Left cardiac atrium (tissue), 4 donors: ENCODE measurements at places on chromosomes 3 and 15.

DNA sequence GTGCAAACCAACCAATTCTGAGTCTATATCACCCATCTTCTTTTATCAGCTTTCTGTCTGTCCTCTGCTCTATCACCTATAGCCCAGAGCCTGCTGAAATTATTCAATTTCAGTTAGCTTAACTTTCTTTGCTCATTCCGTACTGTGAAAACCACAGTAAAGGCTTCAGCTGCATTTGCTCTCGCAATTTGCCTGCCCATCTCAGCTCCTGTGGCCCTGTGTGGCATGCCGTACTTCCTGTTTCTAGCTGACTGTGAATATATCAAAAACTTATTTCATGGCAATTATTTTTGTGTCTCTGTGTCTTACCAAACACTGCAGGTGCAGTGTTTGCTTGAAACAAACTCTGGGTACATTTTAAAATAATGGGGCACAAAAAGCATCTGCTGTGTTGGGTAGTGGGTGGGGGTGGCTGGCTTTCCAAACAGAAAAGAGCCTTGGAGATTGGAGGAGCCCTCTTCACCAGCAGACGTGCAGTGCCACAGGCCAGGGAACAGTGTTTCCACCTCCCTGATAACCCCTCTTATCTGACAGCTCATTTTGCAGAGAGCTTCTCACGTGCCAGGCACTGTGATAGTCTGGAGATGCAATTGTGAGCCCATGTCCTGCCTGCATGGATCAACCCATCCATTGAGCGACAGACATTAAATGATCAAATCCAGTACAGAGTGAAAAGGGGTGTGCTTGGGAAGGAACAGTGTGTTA is 45.2 kb downstream of the GASK1A start:
- DNase-seq: no peak

GRCh38 chr3:184552296-184552695 is 9.3 kb upstream of the EPHB3 start:
- DNase-seq: no peak

- DNase-seq: no peak
These were observed 188.4 kb upstream of the ICE2 start for GRCh38 chr15:60667190-60667868.

DNA sequence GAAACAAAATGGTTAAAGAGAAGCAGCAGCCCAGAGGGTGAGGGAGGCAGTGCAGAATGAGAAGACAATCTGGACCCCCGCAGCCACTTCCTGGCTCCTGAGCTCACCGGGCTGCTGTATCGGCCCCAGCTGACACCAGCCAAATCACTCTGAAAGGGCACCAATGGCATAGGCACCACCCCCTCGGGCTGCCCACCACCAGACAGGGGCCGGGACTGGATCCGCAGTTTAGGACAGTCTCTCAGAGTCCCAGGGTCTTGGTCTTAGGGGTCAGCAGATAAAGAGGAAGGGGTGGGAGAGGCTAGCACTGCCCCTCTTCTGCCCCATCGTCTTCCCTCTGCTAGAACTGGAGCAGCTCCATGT is 17.9 kb upstream of the EHD4 start:
- no peak for DNase-seq

DNA sequence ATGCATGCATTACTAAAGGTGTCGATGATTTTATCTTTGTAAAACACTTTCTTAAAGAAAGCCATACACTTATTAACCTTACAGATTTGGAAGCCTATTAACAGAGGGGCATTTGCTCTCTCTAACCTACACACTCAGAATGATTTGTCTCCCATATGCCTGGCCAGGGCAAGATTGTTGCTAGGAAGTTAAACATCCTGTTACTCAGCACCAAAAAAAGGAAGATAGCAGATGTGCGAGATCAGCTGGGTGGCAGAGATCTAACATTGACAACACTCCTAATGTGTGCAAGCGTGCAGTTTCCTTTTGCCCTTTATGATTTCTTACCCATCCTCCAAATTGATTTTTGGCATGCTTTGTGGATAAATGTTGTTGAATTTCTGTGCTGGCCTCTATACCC is 73.9 kb upstream of the TMEM108 start:
- DNase-seq: no peak

DNA sequence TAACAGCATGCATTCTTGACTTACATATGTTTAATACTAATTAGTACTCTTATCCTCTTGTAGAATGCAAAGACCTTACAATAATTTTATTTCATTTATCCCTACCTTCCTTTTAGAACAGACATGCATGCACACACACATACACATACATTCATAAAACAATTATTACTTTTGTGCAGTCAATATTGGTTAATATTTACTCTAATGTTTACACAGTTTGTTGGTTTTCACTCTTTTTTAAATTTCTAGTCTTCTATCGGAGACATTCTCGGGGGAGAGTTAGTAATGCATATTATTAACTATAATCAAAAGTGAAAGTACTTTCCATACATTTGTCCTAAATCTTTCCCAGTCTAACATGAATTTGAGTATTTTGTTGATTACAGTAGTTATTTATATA is 317.7 kb upstream of the DPH6 start:
- no peak for DNase-seq

DNA sequence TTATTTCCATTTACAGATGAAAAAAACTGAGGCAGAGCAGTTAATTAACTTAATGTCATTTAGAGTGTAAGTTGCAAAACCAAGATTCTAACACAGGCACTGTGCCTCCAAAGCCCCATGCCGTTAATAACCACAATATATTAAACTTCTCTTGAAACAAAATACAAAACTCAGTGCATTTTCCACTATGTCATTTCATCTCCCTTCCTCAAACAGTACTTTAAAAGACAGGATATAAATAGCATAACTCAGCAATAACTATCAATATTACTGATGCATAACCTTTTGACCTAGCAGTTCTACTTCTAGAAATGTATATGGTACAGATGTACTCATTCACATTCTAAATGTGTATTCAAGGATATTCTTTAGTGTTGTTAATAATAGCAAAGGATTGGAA is 5.1 kb upstream of the TASOR start:
- DNase-seq: no peak

GRCh38 chr15:97350813-97351212 is 609.7 kb upstream of the ARRDC4 start:
- DNase-seq: no peak

- no peak for DNase-seq
These were observed 31.2 kb downstream of the PLA1A start for GRCh38 chr3:119628816-119629445.

DNA sequence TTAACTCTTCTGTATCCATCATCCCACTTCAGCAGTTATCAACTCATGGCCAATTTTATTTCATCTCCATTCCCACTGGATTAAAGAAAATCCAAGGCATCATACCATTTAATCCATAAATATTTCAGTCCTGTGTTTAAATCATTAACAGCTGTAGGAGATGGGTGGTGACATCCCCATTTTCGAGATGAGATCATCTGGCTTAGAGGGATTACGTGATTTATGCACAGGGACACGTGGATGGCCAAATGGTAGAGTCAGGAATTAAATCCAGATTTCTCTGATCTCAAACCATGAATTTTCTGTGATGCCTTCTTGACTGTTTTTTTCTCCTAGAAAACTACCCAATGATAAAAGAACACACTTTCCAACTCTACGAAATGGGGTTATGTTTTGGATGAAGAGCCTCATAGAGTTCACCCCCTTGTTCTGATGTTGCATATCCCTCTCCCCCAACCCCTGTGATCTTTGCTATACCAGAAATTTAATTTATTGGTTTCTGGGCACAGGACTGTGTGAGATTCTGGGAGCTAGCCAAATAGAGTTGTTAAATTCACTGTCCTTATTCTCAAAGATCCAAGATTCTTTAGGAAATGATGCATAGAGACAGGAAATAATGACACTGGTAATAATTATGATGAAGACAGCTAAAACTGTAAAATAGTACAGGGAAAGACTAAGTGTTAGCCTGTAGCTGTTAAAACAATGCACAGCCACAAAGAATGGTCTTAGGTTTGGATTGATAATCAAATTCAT is 7.4 kb downstream of the ZNF589 start:
- no peak for DNase-seq

- no peak for DNase-seq
These were observed 1.6 kb downstream of the SERP1 start for GRCh38 chr3:150544726-150545125.

DNA sequence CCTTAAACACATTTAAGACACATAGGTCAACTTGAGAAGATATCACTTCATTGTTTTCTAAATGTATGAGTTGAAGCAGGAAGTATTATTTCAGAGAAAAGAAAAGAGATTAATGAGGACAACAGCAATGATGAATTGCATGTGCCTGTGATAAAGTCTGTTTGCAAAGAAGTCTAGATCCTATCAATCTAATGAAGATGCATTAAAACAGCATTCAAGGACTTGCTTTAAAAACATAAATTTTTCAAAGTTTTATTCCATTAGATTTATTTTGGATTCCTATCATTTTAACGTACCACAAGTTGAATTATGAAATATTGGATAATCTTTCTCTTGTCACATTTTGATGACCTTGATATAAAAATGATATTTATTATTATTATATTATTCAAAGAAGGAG is 642.5 kb upstream of the CCDC54 start:
- no peak for DNase-seq

GRCh38 chr3:8743021-8743601 is 9.5 kb downstream of the CAV3 start:
- no peak for DNase-seq

- DNase-seq: peak; percentile 75
These were observed 539 bp upstream of the MGLL start for GRCh38 chr3:127822682-127823425.

DNA sequence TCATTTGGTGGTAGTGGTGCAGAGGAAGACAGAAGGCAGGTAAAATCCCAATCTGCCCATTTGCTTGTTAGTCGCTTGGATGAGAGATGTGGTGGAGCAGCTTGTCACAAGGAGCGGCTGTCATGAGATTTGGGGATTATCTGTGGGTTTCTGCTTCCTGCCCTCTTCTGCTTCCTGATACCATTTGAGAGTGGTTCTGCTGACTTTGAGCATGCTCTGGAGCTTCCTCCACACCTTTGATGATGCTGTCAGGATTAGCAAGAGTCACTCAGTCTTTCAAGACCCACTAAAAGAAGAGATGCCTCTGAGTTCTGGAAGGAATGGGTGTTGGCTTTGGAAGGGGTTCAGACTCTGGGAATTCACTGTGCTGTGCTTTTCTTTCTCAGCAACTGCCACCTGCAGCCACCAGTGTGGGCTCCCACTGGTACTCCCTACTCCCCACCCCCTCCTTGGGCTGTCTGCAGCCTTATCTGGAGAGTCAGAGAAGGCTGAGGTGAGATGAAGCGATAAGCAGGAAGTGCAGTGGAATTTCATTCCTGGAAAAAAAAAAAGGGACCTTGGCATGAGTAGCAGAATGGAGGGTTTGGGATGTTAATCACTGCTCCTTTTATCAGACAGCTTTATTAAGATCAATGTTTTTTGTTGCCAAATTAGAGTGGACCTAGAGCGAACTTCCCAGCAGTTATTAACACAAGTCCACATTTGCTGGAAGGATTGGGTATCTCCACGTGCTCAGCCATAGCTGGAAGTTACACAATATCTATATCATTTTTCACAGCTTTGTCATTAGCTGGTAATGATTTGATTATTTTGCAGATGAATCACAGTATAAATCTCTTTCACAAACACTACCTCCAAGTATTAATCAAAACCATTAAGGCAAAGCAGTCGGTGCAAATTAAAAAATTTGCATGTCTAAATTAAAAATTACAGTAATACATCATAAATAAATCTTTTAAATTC is 233.0 kb upstream of the SATB1 start:
- no peak for DNase-seq

DNA sequence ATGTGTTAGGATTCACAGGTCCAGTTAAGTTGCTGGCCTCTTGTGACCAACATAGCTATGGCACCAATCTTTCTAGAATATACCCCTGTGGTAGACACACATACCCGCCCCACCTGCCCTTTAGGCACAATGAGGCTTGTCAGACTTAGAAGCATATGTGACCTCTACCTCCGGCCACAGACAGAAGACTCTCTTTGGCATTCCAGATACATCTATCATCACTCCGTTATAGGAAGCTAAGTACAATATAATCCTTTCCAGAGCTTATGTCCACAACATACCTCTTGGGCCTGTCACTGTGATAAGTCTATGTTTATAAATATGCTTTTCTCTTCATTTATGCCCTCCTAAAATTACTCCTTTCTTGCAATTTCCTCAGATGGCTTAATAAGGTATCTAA is 39.8 kb downstream of the CD47 start:
- no peak for DNase-seq

DNA sequence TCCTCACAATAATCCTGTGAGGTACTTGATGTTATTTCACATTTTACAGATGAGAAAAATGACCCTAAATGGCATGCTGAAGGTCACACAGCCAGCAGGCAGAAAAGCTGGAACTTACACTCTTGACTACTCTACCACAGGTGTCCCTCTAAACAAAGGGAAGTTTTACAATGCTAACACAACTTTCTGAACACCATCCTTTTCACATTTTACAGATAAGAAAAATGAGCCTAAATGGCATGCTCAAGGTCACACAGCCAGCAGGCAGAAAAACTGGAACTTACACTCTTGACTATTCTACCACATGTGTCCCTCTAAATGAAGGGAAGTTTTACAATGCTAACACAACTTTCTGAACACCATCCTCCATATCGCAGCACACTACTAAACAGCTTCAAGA is 35.6 kb downstream of the TMCC1 start:
- DNase-seq: no peak

- peak; percentile 33 for DNase-seq
These were observed 418.3 kb downstream of the OTOL1 start for GRCh38 chr3:161914703-161915417.

DNA sequence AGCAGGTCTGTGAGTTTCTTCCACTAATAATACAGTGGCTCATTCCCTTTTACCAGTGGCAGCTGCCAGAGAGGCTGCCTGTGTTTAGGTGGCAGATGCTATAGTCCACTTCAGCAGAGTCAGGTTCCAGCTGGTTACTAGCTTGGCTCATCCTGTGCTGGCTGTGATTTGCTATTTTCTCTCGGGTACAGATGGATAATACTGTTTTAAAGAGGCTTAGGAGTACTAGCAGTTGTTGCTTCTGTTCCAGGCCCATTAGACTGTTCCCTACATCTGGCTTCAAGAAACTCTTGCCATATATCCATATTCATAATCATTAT is 41.0 kb downstream of the ZNF609 start:
- no peak for DNase-seq

DNA sequence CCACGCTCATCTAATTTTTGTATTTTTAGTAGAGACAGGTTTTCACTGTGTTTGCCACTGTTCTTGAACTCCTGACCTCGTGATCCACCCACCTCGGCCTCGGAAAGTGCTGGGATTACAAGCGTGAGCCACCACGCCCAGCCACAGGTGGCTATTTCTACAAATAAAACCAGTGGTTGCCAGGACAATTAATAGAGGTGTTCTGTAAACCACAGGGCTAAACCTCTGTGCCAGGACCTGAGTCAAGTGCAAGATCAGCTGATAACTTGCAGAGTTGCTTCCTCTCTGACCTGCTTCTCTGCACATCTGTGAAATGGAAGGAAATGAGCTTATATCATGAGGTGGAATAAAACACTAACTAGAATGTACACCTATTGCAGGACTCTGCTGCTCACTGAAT is 72.8 kb downstream of the CD200R1L start:
- no peak for DNase-seq

- DNase-seq: no peak
These were observed 139.5 kb upstream of the TMCO5A start for GRCh38 chr15:37794947-37795346.

GRCh38 chr3:69012800-69013252 is 658 bp downstream of the EOGT start:
- DNase-seq: peak; percentile 78
